ENCODE measurements at places on chromosomes 7 and 10.

- H3K36me3 ChIP-seq: no peaks in the 10 kb centered on the region
- DNase-seq: no peak
- no peaks in the 10 kb centered on the region for H3K27me3 ChIP-seq
- H3K4me3 ChIP-seq: no peak overlapping the region
- H3K27ac ChIP-seq: no peak overlapping the region
- no peaks in the 10 kb centered on the region for H3K4me1 ChIP-seq
These were observed 79.9 kb upstream of the FOXI2 start for GRCh38 chr10:127657056-127657455.

- H3K4me3 ChIP-seq: no peak overlapping the region
- no peaks in the 10 kb centered on the region for H3K36me3 ChIP-seq
- no peaks in the 10 kb centered on the region for H3K4me1 ChIP-seq
- no peak for DNase-seq
- no peak overlapping the region for H3K27ac ChIP-seq
- no peaks in the 10 kb centered on the region for H3K27me3 ChIP-seq
These were observed 223.7 kb downstream of the LHFPL3 start for GRCh38 chr7:104552102-104552501.

- no peak overlapping the region for H3K27ac ChIP-seq
- no peaks in the 10 kb centered on the region for H3K27me3 ChIP-seq
- H3K4me1 ChIP-seq: peaks cover 7% of the 10 kb centered on the region
- H3K36me3 ChIP-seq: no peaks in the 10 kb centered on the region
- DNase-seq: peak; percentile 48
- no peak overlapping the region for H3K4me3 ChIP-seq
These were observed 427.8 kb upstream of the ZMIZ1 start for GRCh38 chr10:78640796-78641636.

GRCh38 chr10:18879284-18879683, 169.3 kb upstream of the MALRD1 start:
- H3K4me3 ChIP-seq: no peak overlapping the region
- H3K36me3 ChIP-seq: no peaks in the 10 kb centered on the region
- no peak for DNase-seq

DNA sequence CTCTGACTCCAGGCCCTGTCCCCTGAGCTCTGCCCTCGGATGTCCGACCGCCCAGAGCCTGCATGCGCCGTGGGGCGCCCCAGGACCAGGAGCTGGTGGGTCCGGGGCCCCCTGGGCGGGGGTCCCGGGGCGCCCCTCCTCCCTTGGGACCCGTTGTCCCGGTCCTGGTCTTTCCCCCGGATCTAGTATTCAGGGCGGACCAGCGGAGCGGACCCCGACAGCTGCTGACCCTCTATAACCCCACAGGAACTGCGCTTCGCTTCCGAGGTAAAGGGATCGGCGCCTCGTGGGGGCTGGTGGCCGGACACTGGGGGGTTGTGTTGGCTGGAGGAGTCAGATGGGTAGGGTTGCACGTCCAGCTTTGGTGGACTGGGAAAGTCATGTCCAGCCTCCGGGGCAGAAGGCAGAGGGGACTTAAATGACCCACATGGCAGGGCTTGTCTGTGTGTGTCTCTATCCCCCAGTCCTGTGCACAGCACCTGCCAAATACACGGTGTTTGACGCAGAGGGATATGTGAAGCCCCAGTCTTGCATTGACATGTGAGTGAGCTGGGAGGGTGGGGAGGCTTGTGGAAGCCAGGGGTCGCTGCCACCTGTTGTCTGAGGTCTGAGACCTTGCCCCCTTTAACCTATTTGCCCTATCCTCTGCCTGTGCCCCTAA, 520 bp downstream of the MOSPD3 start:
- no peak for DNase-seq
- H3K4me1 ChIP-seq: no peaks in the 10 kb centered on the region
- H3K27me3 ChIP-seq: no peaks in the 10 kb centered on the region
- no peaks in the 10 kb centered on the region for H3K36me3 ChIP-seq
- H3K4me3 ChIP-seq: peak overlapping the region; percentile 74

DNA sequence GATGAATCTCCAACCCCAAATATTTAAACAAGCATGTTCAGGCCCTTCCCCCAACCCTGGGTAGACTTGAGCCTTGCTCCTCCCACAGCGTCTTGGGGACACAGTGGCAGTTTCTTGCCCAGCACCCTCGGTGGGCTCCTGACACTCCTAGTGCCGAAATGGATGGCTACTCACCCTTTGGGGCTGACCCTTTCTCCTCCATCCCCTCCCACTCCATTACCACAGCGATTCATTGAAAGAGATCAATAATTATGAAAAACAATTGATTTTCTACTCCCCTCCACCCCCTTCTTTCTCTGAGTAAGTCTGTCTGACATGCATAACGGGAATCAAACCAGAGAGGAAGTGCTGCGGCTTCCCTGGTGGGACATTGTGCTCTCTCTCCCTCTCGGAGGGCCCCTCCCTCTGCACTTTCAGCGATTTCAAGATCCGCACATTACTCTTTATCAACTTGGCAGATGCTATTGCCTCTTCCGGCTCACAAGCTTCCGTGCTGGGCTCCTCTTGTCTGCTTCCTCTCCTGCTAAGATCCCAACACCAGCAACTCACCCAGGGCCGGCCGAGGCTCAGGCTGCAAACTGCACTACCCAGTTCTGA, 79.0 kb upstream of the PLXNA4 start:
- peak; percentile 44 for DNase-seq
- H3K4me1 ChIP-seq: no peaks in the 10 kb centered on the region
- no peaks in the 10 kb centered on the region for H3K36me3 ChIP-seq

DNA sequence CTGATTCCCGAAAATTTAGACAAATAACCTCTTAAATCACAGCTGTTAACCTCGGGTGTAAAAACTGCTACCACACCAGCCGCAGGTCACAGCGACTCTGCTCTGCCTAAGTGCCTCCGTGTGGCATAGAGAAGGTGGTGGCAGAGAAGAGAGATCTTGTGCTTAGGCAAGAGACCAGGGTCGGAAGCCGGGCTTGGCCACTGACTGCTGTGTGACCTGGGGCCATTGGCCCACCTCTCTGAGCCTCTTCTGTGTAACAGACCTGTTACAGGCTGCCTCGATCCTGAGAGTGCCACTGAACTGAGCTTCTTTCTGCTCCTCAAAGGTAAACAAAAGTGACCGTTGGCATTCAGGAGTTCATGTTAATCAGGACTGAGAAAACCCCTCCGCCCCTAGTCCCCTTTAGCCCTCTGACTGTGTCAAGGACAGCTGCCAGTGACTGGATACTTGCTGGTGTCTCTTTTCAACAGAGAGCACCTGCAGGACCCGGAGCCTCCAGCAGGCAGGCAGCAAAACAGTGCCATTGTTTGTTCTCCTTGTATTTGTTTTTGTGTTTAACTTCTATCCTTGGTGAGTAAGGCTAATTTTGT, 36.5 kb downstream of the ZMIZ1 start:
- DNase-seq: no peak
- H3K27me3 ChIP-seq: no peaks in the 10 kb centered on the region
- peaks cover 73% of the 10 kb centered on the region for H3K4me1 ChIP-seq
- no peaks in the 10 kb centered on the region for H3K36me3 ChIP-seq
